ENCODE measurements at places on chromosomes 16 and 17. TPM values are rescaled to one million over a fixed set of nuclear protein-coding genes. Genes with fewer than 3 reads are reported as not detected.

DNA sequence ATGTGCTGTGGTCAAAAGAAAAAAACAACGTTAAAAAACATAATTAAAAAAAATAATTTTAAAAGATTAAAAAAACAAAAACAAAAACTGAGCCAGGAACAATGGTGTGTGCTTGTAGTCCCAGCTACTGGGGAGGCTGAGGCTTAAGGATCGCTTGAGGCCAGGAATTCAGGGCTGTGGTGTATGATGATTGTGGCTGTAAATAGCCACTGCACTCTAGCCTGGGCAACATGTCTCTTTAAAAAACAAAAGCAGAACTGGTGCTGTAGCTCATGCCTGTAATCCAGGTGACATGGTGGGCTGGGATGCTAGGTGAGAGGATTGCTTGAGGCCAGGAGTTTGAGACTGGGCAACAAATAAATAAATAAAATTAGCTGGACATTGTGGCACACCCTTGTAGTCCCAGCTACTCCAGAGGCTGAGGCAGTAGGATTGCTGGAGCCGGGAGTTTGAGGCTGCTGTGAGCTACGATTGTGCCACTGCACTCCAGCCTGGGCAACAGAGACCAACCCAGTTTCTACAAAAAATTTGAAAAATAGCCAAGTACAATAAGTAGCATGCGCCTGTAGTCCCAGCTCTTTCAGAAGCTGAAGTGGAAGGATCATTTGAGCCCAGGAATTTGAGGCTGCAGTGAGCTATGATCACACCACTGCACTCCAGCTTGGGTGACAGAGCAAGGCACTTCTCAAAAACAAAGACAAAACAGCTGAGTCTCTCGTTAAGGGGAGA lies 43.6 kb downstream of the NFATC3 start:
- no peak for DNase-seq

DNA sequence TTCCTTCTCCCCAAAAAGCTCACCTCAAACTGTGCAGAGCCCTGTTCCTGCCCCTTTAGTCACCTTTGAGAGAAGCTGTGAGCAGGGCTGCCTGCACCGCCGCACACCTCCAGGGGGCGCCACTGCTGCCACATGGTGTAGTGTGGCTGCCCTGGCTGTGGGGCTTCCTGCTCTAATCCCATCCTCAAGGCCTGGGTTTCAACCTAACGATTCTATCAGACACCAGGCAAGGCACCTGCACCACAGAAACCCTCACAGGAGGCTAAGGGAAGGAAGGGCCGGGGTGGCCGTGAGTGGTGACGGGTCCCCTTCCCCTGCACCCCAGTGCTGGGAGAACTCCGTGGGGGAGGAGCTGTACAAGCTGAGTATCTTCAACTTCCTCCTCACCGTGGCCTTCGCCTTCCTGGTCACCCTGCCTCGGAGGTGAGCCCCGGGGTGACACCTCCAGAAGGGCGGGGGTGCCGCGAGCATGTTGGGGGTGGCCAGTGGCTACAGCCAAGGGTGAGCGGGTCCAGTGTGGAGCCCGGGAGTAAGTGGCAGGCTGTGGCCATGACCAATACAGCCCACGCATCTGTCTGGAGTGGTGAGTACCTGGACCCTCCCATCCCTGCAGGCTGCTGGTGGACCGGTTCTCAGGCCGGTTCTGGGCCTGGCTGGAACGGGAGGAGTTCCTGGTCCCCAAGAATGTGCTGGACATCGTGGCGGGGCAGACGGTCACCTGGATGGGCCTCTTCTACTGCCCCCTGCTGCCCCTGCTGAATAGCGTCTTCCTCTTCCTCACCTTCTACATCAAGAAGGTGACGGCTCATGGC lies 7.0 kb downstream of the TMC8 start:
- no peak for DNase-seq

DNA sequence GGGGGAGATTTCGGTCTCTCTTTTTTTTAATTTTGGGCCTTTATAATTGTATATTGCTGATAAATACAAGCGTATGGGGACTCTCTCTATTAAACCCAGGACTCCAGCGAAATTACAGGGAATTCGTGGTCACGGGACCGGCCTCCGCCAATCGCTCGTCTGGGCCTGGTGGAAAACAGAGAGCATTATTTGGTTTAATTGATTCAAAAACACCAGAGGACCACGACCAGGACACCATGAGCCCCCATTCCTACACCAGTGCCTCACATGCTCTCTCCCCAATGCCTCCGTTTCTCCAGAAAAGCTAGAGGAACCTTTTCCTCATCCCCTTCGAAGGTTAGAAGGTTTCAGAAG lies at the start of gene HOXB2:
Gene HOXB2, minus strand, starts transcription at position 88 of the 354 bp plus-strand sequence. CDS start 198 bp downstream, outside the sequence.
- DNase-seq, result no peak

DNA sequence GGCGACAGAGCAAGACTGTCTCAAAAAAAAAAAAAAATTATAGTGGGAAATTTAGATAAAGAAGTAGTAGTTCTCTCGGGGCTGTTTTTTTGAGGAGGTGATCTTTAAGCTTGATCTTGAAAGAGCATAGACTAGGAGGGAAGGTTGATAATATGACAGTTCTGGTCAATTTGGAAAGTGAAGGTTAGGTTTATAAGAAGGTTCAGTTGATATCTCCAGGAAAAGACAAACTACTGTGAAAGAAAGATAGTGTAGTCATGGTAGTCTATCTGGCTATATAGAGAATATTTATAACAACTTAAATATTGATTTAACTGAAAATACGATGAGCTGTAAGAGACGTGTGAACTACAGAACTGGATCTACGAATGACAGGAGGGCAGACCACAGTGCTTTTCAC lies 3.1 kb downstream of the ATF7IP2 start:
- no peak for DNase-seq

GRCh38 chr17:31583772-31584356 lies 192.4 kb downstream of the RAB11FIP4 start:
- no peak for DNase-seq

DNA sequence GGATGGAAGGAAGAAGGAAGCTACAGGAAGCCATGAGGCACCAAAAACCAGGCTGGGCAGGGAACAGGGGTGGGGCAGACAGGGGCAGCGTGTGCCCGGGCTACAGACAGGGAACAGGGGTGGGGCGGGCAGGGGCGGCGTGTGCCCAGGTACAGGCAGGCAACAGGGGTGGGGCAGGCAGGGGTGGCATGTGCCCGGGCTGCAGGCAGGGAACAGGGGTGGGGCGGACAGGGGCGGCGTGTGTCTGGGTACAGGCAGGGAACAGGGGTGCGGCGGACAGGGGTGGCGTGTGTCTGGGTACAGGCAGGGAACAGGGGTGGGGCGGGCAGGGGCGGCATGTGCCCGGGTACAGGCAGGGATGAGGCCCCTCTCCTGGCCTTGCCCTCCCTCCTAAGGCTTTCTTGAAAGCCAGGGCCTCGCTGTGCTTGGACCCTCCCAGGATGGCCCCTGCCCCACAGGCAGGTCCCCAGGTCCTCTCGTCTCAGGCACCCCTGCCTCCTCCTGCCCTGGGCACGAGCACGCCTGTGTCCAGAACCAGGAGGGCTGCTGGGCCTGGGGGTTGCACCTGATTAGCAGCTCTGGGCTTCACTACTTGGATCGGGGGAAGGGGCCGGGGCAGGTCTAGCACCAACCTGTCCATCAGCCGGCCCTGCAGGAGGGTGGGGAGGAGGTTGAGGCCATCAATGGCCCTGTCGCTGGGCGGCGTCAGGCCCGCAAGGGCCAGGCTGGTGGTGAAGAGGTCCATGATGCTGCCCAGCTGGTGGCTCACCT lies 14.5 kb upstream of the APRT start:
- peak; percentile 72 for DNase-seq

GRCh38 chr17:50055426-50056216 lies at the start of gene ITGA3:
Gene ITGA3 (plus strand): TSS chr17:50056110. CDS start chr17:50056440, 330 bp downstream.
- DNase-seq, result peak; percentile 88

- DNase-seq, result no peak
These were observed 22.8 kb downstream of the ABCC1 start for GRCh38 chr16:15972046-15972868.

DNA sequence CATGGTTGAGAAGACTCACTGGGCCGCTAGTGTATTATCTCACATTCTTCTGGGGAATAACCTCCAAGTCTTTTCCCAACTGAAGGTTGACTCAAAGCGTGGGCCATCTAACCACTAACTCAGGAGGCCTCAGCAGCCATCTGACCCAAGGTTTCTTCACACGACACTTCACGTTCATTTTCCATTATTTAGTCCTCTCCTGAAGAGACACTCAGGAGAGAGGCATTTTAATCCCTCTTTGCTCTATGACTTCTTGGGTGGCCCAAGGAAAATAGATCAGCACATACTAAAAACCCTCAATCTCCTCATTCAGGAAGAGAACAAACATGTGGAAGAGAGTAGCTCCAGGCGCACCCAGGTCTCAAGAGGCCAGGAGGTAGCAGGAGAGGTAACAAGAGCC lies 252.8 kb upstream of the FOXF1 start:
- no peak for DNase-seq

DNA sequence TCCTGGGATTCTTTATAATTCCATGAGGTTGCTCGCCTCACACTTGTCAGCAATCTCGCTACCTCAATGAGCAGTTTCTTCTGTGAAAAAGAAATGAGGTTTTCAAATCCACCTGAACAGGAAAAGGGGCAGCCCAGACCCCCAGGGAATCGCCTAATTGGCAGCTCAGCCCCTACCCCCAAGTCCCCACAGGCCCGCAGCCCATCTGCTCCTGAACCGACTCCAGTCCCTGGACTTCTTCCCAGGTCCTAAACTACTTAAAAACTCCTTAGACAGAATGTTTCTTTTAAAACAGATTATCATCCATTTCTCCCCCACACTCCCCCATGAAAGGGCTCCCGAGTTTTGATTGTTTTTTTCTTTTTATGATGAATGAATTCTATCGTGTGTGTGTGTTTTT lies 89.8 kb downstream of the PMP22 start:
- no peak for DNase-seq

Gene SULT1A1
- 150 TPM for total RNA-seq
